Psoas muscle (tissue), 8 donors: ENCODE measurements at places on chromosomes 5 and 9. TPM values are rescaled to one million over a fixed set of nuclear protein-coding genes. Genes with fewer than 3 reads are reported as not detected.

The OBP2B gene
- not detected for polyA plus RNA-seq

- no peak for DNase-seq
These were observed 588.9 kb upstream of the TLE4 start for GRCh38 chr9:78982849-78983248.

DNA sequence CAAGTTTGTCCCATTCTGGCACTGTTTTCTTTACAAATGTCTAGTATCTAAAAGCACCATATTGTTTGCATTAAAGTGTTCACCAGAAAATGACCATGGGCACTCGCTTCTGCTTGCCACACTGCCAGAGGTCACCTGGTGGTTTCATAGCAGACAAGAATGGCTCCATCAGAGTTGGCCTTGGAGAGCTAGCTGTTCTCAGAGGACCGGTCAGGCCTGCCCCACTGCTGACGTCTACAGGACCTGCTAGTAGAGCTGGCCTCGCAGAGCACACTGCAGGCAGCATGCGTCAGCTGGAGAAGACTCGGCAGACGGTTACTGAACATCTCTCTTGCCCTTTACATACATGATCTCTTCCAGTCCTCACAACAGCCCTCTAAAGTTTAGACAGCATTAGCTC is 8.7 kb upstream of the TLX3 start:
- no peak for DNase-seq

DNA sequence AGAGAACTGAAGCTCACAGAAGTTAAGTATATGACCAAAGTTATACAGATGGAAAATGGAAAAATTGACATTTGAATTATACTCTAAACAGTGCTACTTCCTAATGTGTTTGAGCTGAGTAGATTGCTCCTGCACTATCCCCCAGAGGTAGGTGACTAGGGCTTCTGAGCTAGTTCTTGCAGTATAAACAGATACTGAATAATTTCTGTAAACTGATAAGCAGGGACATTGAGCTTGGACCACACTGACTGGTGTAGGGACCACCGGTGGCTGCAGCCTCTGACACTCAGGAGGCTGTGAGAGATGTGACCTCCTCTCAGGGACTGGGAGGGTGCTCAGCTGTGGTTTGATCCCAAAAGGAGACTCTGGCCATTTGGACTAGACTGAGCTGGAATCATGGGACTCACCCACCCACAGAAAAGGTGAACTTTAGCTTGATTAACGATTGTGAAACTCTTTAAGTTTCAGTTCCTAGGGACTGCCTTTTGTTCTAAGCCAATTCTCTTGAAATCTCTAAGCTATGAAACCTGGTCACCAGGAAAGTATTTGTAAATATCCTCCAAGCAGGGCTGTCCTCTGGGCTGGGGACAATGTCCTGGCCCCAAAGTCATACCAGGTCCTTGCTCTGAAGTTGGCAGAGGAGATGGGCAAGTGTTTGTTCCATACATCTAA is 291.5 kb downstream of the SEC61B start:
- no peak for DNase-seq

DNA sequence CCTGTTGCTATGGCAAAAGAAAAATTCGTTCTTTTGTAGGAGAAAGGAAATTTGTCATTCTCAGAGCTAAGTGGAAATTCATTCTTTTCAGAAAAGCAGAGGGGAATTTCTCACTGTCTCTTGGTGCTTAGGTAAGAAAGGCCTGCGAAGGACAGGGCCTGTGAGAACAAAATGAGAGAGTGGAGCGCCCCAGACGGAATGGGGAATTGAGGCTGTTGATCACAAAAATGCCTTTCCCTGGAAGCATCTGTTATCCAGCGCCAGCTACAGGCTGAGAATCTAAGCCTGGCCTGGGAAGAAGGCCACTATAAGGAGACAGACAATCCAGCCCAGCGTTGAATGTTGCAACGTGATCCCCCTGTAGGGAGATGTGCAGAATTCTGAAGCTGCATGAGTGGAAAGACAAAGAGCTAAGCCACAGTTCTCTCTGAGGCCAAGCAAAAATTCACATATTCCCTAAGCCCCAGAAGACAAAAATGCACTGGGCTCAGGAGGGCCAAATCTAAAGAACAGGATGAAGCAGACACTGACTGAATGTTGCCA is 44.8 kb upstream of the CLK4 start:
- DNase-seq, result no peak

DNA sequence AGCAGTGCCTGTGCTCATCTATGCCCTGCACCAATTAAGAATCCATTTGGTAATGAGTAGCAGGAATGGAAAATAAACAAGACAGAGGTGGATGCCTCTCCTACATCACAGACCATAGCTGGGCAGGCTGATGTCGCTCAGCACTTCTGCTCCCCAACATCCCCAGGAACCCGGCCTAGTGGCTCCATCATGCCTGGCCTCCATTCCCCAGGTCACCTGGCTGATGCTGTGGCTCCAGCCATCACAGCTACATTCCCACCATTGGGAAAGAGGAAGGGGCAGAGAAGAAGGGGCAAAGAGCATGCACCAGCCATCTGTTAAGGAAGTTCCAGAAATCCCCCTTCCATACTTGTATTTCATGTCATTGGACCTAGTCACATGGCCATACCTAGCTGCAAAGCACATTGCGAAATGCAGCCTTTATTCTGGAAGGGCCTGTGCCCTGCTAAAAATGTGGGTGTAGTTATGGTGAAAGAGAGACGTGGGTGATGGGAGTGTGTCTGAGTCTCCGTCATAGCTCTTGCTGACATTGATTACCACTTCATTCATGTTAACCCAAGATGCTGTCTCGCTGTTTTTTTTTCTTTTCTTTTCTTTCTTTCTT is 86.1 kb upstream of the ADAMTS2 start:
- DNase-seq, result no peak

- no peak for DNase-seq
These were observed 59.6 kb upstream of the CPLANE1 start for GRCh38 chr5:37308793-37309192.
